Fibroblast of lung (primary cell): ENCODE measurements at places on chromosomes 11 and 22. TPM values are rescaled to one million over a fixed set of nuclear protein-coding genes. Genes with fewer than 3 reads are reported as not detected.

- DNase-seq, result no peak
These were observed 1.4 kb upstream of the KCNJ5 start for GRCh38 chr11:128889657-128890213.

GRCh38 chr11:68342459-68343158 lies 30.2 kb downstream of the LRP5 start:
- DNase-seq, result peak; percentile 76

MMP11 gene
- polyA plus RNA-seq, result 4.5 and 8.3 TPM in 2 replicates

- DNase-seq, result no peak
These were observed 34.6 kb upstream of the SC5D start for GRCh38 chr11:121257976-121258375.

GRCh38 chr11:46240371-46240770 lies 37.1 kb upstream of the CREB3L1 start:
- no peak for DNase-seq

SELENOO gene
- 8.3 and 10.2 TPM in 2 replicates for polyA plus RNA-seq

GRCh38 chr22:35568751-35569739 lies 28.4 kb downstream of the RASD2 start:
- DNase-seq, result peak; percentile 82

SPA17 gene
- 19.1 and 27.0 TPM in 2 replicates for polyA plus RNA-seq

KCNC1 gene
- not detected in 2 replicates for polyA plus RNA-seq

GRCh38 chr22:37765498-37765897 lies 42.2 kb upstream of the GCAT start:
- DNase-seq, result no peak

- DNase-seq, result no peak
These were observed 47.0 kb downstream of the PACSIN2 start for GRCh38 chr22:42967933-42968332.

EIF3M gene
- 491 and 538 TPM in 2 replicates for polyA plus RNA-seq

OR51B2 gene
- polyA plus RNA-seq, result not detected in 2 replicates

MUC5AC gene
- polyA plus RNA-seq, result not detected in 2 replicates

DNA sequence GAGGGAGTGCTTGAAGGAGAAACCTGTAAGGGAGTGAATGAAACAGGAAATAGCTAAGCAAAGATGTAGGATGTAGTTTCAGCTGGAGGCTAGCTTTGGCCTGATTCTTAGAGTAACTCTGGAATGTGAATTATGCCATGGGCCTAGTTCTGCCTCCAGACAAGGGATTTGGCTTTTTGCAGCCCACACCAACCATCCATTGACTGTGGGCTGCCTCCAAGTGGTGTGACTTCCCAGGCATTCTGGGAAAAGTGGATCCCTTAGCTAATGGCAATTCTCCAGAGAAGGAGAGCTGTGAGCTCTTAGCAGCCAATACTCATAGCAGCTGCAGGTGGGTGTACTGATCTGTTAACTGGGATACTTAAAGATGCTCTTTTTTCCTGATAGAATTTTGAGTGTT lies 2.0 kb upstream of the OR9I1 start:
- peak; percentile 1 for DNase-seq

DNA sequence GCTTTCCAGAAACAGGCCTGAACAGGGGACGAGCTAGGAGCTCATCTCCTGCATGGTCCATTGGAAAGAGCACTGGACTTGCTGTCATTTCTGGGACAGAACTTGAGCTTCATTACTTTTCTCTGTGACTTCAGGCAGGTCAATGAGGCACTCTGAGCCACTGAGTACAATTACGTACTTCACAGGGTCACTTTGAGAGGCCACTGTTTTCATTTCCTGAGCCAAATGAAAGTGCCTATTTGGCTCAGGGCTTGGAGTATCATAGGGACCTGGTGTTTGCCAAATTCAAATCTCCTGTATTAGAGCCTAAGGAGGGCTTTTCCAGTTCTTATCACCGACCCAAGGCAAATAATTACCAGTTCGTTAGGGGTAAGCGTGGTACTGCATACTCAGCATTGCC lies 319.3 kb downstream of the CADM1 start:
- DNase-seq, result no peak
